ENCODE measurements at places on chromosomes 13 and 19.

DNA sequence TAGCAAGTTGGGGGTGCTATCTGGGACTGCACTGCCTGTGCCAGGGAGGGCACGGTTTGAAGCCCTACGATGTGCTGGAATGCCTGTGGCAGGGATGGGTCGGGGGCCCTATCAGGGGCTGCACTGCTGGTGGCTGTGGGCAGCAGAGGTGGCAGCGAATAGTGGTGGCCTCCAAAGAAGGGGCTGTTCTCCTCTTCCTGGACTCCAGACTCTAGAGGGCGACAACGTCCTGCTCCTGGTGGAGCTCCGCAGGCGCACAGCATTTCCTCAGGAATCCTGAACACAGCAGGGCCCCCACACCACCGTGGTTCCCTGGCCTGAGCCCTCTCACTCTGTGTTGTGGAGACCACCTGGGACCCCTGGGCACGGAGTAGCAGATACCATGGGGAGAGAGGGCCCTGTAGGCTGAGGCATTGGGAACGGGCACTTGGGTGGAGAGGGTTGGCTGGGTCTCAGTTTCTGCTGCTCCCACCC lies 145.6 kb downstream of the TNFRSF19 start:
- DNase-seq = no peak

GRCh38 chr19:18264971-18265540 lies 9.2 kb downstream of the IQCN start:
- DNase-seq = no peak

DNA sequence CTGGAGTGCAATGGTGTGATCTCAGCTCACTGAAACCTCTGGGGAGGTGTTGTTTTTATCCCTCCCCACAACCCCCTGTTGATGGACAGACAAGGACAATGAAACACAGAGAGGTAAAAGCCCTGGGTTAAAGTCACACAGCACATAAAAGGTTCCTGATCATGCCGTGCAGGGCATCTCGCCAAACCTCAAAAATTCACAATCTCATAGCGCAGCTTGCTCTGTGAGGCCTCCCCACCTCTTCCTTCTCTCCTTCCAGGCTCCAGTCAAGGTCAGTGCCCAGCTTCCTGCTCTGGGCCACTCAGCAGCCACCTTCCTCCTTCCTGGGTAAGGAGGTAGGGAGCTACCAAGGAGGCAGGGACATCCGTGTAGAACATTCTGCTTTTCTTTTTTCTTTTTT lies 2.3 kb downstream of the FUT2 start:
- no peak for DNase-seq

GRCh38 chr13:27028683-27029480 lies 142.7 kb downstream of the USP12 start:
- no peak for DNase-seq

GRCh38 chr19:40139533-40140287 lies 49.0 kb upstream of the ZNF780A start:
- no peak for DNase-seq

- DNase-seq = no peak
These were observed 131.6 kb downstream of the KL start for GRCh38 chr13:33147832-33148231.

DNA sequence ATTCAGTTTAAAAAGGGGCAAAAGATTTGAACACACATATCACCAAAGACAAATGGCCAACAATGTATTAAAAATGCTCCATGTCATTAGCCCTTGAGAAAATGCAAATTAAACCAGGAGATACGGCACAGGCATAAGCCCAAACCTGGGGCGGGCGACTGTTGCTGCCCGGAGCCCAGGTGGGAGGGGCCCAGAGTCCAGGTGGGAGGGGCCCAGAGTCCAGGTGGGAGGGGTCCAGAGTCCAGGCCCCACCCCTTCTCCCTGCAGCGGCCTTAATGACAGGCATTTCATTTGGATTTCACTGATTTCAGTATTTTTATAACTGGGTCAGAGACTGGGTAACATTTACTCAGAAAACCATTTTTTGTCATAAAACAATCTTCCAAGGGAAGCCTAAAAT lies 78.2 kb downstream of the RASA3 start:
- DNase-seq = no peak

DNA sequence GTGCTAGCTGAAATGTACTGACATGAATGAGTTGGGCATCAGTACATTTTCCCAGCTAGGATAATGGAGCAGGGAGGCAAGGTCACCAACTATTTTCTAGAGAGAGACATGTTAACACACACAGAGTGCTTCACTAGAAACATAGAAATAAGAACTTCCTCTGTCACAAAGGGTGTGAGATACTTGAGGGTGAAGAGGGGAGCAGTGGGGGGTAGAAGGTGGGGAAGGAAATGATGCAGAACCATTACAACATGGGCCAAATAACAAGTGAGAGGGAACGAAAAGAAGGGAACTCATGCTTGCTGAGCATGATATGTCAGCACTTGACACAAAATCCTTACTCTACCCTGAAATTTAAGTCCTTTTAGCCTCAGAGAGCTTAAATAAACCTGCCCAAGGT lies 87.8 kb upstream of the RFC3 start:
- no peak for DNase-seq

DNA sequence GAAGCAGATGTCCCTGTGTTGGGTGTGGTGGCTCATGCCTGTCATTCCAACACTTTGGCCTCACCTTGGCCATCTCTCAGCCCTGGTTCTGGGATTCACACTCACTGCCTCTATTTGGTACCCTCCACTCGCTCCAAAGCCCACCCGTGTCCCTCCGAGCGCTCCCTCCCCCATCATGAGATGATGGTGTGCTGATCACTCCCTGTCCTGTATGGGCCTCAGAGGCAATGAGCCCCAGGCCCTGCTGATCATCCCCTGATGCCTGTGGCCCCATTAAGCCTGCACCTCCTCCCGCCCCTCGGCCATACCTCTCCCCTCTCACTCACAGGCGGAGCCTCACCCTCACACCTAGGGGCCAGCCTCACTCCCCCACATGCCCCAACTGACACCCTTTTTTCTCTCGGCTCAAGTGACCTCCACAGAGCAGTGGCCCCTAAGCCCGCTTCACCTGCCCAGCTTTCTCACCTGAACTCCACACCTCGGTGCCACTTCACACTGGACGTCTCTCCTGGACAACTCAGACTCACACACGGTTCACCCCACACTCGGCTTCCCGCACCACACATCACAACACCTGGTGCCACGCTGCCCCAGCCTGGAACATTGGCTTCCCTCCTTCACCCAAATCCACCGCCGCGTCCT lies 114.5 kb downstream of the STK24 start:
- DNase-seq = no peak

DNA sequence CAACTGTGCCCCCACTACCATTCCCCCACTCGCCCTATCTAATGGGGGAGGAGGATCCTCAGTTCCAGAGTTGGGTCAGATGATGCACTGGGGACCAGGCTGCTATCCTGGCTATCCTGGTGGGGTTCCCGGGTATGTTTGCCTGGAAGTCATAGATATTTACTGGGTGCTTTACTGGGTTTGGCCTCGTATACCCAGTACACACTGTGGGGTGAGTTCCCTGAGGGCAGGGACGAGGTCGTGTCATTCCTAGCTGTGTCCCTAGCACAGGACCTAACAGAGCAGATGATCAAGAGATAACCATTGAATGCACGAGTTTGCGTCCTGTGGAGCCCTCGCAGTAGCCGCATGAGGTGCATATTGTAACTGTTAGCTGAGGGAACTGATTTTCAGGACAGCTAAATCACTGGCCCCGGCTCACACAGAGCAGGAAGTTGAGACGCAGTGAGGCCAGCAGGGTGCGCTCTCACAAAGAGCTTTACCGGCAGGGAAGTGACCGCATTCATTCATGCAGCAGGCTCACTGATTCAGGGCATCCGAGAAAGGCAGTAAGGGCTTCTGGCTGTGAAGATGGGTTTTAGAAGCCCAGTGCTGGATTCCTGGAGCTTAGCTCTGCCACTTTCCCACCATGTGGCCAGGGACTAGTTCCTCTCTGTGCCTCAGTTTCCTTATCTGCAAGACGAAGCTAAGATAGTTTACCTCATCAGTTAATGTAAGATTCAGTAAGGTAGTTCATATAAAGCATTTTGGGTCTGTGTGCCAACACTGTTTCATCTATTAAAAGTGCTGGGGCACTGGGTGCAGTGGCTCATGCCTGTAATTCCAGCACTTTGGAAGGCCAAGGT lies 6.0 kb downstream of the RUVBL2 start:
- peak; percentile 40 for DNase-seq

DNA sequence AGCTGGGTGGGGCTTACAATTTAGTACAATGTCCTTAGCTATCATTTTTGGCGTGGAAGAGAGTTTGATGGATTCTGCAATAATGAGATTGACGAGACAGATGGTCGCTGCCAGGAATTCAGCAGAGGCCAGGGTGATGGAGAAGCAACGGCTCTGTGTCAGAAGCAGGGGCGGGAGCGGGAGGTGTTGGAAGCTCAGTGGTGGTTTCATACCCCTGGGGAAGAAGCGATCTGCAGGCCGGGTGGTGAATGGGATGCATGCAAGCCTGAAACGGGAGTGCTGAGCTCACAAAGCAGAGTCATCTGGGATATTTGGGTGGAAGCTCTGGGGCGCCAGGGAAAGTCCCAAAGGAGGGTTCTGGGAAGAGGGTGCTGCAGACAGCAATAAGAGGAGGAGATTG lies 370.8 kb downstream of the ZNF536 start:
- no peak for DNase-seq

DNA sequence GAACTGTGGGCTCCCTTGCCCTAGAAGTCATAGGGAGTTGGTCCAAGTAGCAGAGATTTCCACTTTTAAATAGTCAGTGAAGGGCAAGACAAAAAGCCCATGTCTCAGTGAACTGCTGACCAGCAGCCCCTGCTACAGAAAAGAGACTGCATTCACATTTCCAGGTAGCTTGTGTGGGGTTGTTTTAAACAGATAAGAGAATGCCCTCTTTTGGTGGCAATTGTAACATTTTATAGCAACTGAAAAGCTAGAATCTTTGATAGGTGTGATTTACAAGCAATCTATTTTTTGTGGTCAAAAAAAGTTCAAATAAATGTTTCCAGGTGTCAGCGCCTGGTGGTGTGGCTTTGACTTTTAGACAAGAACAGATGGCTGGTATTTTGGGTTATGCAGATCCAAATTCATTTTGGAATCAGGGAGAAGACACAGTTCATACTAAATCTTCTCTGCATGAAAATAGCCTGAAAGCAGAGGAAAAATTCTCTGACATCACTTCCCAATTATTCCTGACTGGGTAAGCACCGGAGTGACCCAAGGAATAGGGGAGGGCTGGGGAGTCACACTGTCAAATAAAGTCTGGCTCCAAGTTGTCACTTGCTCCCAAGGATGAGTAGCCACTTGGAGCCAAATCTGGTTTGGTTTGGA lies 26.2 kb upstream of the GPR12 start:
- no peak for DNase-seq

DNA sequence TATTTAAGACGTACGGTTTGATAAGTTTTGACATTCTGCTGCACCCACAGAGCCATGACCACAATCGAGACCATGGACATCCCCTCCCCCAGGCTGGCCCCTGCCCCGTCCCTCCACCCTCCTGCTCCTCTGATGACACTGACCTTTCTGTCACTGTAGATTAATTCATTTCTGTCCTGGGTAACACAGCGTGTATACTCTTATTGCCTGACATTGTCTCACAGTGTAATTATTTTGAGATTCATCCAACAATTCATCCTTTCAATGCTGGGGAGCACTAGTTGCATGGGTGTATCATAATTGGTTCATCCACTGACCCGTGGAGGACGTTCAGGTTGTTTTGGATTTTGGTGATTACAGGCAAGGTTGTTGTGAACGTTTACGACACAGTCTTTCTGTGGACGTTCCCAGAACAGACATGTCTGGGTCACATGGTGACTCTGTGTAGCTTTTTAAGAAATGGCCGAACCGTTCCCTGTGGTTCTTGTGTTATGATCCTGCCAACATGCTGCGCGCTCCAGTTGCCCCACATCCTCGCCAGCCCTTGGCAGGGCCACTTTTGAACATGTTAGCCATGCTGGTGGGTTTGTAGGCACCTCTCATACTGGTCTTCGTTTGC lies 41.9 kb downstream of the C13orf46 start:
- no peak for DNase-seq

DNA sequence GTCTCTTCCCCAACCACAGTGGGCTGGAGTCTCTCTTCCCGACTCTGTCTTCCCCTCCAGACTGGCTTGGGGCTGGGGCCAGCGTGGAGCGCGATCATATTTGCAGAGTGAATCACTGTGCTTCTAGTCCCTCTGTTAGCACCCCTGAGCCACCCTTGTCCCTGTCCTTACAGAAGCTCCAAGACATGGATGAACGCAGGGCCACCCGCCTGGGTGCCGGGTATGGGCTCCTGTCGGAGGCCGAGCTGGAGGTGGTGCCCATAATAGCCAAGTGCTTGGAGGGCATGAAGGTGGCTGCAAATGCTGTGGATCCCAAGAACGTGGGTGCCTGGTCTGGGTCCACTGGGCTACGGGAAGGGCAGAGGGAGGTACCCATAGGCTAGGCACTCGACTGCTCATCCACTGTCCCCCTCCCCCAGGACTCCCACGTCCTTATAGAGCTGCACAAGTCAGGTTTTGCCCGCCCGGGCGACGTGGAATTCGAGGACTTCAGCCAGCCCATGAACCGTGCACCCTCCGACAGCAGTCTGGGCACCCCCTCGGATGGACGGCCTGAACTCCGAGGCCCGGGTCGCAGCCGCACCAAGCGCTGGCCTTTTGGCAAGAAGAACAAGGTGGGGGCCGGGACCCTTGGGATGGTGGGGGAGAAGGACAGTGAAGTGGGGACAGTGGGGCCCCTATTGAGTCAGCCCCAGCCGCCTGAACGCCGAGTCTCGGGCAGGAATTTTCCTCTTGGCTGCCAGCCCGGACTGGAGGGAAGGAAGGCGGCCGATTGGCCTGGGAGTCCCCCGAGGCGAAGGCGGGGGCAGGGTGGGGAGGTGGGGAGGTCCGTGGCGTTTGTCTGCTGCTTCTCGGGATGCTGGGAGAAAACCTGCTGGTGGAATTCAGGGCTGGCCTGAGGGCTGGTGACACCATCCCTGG lies 5.2 kb downstream of the TRIP10 start:
- DNase-seq = no peak

DNA sequence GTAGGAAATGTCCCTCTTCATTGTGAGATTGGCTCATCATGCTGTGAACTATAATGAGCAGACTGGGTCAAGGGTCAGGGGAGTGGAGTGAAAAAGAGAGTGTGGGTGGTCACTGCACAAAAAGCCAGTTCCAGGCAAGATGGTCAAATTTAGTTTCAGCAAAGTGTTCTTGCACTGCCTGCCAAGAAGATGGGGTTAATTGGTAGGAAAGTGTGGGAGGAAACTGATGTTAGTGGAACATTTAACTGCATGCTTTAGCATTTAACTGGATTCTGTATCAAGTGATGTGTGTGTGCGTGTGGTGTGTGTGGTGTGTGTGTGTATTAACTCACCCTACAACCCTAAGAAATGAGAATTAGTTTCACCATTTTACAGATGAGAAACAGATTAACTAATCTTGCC lies 131.6 kb downstream of the COG6 start:
- no peak for DNase-seq
